Type B pancreatic cell (in vitro differentiated cells): ENCODE measurements at places on chromosomes 16 and 17.

- DNase-seq: no peak
These were observed 51.2 kb downstream of the PGS1 start for GRCh38 chr17:78429618-78429995.

DNA sequence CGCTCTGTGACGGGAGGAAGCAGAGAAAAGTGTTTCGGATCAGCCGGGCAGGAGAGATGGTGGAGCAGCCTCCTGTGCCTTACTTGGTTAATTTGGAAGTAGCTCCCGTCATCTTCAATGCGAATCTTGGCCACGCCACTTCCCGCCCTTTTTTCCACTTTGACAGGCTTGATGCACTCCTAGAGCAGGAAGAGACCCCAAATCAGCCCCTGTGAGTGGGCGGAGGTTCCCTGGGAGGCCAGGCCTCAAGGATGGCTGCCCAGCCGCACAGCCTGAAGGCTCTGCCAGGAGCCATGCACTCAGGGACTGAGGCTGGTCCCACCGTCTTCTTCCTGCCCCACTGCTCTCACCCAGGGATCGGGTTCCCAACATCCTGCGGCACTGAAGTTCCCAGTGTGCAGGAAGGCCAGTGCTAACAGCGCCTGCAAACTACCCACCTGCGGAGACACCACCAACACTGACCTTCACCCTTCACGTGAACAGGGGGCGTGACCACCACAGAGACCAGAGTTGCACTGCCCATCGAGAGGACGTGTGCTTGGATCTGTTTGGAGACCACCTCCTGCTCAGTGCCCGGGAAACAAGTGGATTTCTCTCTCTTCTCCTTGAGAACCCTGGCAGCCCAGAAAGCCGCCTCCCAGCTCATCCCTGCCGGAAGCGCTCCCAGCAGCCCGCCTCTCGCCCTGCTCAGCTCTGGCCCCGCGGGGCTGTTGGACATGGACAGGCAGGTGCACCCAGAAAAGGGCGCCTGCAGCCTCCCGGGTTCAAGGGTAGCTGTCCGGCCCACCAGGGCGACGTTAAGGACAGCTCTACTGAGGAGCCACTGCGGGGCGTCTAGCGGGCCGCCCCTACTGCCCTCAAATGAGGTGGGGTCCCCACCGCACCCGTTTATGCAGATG, 988 bp downstream of the CIAO3 start:
- no peak for DNase-seq

- DNase-seq: no peak
These were observed 13.3 kb upstream of the GAS7 start for GRCh38 chr17:10211666-10212065.

DNA sequence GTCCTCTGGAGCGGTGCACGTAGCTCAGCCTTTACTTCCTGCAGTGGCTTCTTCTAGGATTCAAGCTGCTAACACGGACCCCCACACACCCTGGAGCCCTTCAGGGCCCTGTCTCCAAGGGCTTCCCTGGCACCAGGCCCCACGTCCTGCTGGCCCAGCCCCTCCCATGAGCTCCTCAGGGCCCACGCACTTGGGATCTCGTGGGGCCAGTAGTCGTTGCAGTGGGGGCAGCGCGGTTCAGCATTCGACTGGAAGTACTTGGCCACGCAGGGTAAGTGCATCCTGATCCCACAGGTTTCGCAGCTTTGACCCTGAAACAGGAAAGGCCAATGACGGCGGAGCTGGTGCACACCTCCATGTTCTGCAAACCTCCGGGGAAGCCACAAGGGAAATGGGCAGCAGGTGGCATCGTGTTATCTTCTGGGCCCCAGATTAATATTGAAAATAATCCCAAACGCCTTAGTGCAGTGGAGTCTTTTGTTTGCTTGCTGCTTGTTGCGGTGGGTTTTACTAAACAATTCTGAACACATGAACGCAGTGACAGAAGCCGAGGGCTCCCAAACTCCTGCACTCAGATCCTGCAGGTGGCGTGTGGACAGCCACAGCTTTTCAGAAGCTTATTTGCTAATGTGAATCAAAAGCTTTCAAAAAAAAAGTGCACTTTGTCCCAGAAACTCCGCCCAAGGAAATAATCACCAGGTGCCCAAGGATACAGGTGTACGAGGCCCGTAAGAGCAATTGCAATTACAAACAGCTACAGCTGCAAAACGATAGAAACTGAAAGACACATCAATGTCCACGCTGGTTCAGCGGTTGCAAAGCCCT, 22.4 kb downstream of the KDM8 start:
- no peak for DNase-seq

DNA sequence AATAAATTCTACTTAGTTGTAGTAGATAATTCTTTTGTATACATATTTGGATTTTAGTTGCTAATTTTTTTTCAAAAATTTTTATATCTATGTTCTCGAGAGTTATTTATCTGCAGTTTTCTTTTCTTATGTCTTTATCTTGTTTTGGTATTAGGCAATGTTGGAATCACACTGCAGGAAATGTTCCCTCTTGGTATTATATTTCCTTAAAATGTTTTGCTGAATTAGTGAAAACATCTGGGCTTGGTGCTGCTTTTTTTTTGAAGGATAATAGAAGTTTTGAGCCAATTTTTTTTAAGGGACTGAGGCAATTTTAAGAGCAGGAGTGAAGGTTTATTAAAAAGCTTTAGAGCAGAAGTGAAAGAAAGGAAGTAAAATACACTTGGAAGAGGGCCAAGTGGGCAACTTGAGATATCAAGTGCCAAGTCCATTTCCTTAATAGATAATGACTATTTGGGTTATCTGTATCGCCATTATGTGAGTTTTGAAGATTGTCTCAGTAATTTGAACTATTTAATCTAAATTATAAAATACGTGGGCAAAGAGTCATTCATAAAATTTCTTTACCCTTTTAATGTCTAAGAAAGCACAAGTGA, 1390.1 kb upstream of the CDH8 start:
- DNase-seq: no peak

- DNase-seq: no peak
These were observed 3.2 kb downstream of the ADORA2B start for GRCh38 chr17:15947976-15948752.

- no peak for DNase-seq
These were observed 371.5 kb downstream of the KIF2B start for GRCh38 chr17:54194268-54194667.

- no peak for DNase-seq
These were observed 25.1 kb downstream of the RAI1 start for GRCh38 chr17:17706140-17707060.
